Stimulated activated naive CD8-positive, alpha-beta T cell treated with anti-CD3 and anti-CD28 coated beads, Interleukin-15, Interleukin-2, amounts not matched to agents 100 U/mL and 50 U/mL, for 24 hours (primary cell): ENCODE measurements at places on chromosomes 12 and 14.

DNA sequence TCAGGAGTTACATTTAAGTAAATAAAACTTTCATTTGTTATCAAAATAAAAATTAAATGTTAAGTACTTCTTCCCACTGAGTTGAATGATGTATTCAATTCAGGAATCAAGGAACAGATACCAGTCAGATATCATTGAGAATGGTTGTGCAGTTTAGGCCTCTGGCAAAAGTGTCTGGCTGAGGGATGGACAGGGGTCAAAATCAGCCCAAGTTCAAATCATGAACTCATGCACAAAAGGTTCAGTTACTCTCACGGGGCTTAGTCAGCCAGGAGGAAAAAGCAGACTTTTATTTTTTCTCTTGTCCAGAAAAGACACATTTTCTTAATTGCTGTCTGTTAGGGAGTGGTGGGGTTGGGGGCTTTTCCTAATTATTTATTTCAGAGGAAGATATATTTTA is 166.3 kb downstream of the RASSF9 start:
- DNase-seq: no peak

DNA sequence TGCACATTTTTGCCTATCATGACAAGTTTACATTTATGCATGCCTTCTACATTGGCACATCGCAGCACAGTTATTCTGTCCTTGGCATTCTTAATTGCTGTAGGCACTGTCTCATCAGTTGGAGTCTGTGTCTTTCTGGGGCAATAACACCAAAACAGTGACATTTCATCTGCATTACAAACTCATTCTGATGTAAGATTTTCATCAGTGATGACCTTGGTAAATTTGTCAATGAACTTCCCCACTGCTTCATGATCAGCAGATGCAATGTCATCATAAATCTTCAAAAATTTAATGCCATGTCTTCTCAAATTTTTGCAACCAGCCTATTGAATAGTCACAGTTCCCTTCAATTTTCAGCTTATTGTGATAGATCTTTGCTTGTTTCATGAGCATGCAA is 85.5 kb downstream of the CAPZA3 start:
- no peak for DNase-seq

GRCh38 chr12:66132408-66132807 is 1.9 kb upstream of the LLPH start:
- DNase-seq: no peak

DNA sequence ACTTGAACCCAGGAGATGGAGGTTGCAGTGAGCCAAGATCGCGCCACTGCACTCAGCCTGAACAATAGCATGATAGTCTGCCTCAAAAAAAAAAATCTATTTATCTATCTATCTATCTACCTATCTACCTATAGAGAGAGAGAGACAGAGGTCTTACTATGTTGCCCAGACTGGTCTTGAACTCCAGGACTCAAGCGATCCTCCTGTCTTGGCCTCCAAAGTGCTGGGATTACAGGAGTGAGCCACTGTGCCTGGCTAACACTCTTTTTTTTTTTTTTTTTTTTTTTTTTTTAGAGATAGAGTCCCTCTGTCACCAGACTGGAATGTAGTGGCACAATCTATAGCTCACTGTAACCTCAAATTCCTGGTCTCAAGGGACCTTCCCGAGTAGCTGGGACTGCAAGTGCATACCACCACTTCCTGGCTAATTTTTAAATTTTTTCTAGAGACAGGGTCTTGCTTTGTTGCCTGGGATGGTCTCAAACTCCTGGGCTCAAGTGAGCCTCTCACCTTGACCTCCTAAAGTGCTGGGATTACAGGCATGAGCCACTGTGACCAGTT is 1.9 kb downstream of the FAM186A start:
- no peak for DNase-seq

DNA sequence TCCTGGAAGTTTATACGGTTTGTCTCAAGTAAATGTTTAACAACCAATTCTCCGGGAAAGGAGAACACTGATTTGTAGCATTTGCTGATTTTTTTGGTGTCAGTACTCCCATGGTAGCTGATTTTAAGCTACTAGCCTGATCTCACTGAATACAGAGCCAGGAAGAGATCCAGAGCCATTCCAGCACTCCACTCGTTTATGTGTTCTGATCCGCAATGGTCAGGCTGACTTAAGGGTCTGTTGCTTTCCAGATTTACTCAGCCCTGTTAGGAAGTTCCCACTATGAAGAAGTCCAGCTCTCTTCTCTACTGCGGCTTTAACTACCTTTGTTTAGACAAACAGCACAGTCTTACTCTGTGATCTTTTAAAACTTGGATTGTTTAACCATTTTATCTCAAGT is 38.0 kb upstream of the NID2 start:
- no peak for DNase-seq

DNA sequence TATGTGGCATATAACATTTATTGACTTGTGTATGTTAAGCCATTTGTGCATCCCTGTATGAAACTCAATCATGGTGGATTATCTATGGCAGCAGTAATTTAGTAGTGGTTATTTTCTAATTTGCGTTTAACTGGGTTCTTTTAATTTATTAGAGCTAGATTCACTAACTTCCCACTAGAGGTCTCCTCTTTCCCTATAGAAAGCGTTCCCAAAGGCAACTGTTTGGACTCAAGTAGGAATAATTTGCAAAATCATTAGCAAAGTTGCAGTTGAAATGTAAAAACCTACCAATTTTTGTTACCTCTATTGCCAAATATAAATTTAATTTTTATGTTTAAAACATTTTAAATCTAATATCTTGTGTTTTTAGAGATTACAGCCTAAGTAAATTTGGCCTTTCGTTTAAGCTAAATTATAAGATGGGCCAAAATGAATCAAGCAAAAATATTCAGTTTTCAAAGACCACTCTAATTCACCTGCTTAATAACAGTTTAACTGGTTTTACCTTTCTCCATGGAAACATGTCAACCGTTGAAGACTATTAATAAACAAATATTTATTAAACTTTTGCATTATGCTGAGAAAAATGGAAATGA is 6.0 kb downstream of the DMAC2L start:
- no peak for DNase-seq
